ENCODE measurements at places on chromosomes 5 and 9.

DNA sequence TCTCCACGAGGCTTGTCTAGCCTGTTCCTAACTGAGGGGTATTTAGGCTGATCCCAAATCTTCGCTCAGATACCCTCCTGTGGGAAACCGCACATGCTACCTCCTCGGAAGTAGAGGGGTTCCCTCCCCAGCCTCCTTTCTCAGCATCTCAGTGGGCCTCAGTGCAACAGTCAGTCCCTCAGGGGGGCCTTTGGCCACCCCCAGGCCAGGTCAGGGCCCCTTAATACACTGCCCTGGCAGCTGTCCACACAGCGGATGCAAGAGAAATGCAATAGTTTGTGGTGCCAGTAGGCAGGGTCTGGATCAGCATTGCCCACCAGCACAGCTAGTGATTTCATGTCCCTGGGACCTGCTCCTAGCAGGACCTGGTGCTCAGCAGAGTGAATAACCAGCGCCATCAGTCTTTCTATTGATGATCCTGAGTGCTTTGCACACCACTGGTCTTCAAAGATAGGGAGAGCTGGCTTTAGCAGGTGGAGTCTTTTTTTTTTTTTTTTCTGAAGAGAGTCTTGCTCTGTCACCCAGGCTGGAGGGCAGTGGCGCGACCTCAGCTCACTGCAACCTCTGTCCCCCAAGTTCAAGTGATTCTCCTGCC lies 7.5 kb downstream of the PLPP7 start:
- DNase-seq = no peak

DNA sequence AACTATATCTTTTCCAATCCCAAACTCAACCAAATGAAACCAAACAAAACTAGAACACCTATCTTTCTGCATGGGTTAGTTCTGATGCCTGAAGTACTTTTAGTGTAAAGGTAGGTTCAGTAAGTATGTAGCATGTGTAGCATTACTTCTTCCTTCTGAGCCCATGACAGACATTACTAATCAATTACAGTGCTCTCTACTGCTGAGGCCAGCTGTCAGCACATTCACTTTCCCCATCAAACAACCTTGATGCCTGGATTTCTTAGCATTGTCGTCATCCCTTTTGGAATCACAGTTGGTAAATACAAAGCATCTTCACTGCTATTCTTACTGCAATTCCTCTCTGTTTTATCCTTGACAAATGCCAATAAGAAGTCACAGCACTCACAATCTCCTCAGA lies 103.2 kb downstream of the PTTG1 start:
- DNase-seq = no peak

- no peak for DNase-seq
Measured at GRCh38 chr9:127263664-127264063, 910 bp upstream of the GARNL3 start.

DNA sequence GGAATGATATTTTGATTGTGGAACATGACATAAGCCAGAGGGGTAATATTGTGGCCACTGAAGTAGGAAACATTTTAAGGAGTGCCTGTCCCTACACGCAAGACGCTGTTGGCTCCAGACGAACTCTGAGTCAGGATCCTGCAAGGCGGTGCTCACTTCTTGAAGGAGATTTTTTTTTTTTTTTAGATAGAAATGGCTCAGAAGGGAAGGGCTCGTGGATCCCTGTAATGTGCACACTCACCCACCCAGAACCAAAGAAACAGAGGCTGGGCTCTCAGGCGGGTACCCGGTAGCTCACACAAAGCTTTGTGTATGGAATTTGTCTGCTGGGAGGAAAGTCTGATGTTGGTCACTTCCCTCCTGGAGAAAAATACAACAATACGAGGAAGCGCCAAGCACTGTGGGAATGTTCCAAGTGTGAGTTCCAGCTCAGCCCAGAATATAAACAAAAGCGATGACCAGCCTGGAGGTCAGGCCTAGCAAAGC lies 25.7 kb downstream of the RAPGEF1 start:
- no peak for DNase-seq

- DNase-seq = no peak
Measured at GRCh38 chr9:111350556-111350955, 20.5 kb upstream of the OR2K2 start.

DNA sequence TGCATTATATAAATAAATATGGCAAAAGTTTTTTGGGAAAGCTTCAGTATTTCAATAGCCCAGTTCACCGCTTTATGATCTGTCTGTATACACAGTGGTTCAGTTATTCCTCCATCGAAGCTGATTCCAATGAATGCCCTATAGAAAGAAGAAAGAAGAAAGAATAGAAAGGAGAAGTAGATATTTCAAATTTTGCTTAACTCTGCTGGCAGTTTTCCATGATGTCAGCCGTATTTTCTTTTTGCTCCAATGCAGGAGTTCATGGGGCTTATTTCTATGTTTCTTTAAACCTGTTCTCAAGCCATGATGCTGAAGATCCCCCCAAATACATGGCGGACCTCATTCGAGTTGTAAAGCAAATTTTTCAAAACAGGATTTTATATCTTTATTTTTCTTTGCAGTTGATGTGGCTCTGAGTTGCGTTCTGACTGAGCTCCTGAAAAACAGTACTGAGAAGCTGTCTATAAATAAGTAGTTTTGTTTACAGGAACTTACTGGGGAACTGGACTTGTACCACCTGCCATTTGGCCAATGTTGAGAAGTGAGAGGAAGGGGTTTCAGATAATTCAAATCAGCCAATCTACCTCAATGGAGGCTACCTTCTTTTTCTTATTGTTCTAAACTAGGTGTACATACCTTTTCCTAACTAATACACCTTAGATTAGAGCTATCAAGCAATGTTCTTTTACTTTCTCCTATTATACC lies 418.5 kb upstream of the MEF2C start:
- no peak for DNase-seq

DNA sequence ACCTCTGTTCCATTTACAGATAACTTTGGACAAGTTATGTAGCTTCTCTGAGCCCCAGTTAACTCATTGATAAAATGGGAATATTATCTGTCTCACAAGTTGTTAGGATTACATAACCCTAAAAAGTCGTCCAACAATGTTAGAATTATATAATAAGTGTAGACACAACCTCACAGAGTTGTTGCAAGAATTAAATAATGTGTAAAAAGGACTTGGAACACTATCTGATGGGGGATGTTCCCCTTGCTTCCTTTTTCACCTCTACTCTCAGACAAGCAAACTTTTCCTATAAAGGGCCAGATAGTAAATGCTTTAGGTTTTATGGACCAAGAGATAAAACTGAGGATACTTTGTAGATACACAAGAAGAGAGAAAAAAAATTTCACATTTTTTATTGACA lies 193.5 kb downstream of the GAPVD1 start:
- DNase-seq = no peak

GRCh38 chr9:93822229-93822628 lies 132.9 kb downstream of the BARX1 start:
- DNase-seq = no peak

- no peak for DNase-seq
Measured at GRCh38 chr5:68424799-68425537, 209.4 kb downstream of the PIK3R1 start.

GRCh38 chr5:141496038-141496437 lies 7.2 kb downstream of the PCDHGC5 start:
- no peak for DNase-seq

- DNase-seq = no peak
Measured at GRCh38 chr9:116187570-116188170, 34.1 kb downstream of the PAPPA start.

- DNase-seq = no peak
Measured at GRCh38 chr5:158165647-158166046, 306.7 kb upstream of the CLINT1 start.

GRCh38 chr5:150320044-150320613 lies 17.4 kb upstream of the ARSI start:
- DNase-seq = no peak

- DNase-seq = no peak
Measured at GRCh38 chr5:157085930-157086329, 22.9 kb downstream of the HAVCR2 start.

DNA sequence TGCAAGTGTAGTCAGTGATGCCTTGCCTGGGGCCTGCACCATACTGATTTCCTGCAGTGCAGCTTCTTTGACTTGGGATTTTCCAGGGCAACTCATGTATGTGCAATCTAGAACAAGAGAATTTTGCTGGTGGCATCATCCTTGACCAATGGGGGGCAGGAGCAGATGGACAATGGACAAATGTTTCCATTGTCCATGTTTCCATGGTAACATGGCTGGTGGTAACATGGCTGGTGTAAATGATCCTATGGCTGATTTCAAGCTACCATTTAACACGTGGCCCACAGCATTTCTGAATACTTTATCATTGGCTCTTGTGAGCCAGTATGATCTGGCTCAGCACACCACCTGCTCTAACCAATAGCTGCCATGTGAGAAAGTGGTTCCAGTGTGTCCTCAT lies 130.1 kb upstream of the OSMR start:
- no peak for DNase-seq

GRCh38 chr5:181164076-181164952 lies 16.9 kb downstream of the OR2V2 start:
- no peak for DNase-seq

GRCh38 chr5:66149950-66150349 lies 5.8 kb downstream of the SREK1 start:
- DNase-seq = no peak

DNA sequence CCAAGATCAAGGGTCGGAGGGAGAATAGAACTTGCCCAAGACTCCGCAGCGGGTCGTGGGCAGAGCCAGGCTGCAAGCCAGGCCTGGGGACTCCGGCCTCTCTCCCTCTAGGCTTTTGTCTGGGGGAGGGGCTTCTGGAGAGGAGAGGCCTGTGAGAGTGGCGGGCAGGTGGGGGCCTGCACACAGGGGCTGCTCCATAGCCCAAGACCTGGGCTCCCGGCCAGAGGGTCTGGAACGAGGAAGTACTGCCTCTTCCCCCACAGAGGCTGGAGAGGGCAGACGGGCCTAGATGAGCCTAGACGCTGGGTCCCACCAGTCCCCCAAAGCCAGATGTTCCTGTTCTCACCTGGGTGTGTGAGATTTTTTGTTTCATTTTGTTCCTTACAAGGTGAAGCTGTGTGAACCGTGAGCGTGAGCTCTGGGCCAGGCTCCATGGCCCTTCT lies 5.2 kb upstream of the ST6GALNAC6 start:
- no peak for DNase-seq

DNA sequence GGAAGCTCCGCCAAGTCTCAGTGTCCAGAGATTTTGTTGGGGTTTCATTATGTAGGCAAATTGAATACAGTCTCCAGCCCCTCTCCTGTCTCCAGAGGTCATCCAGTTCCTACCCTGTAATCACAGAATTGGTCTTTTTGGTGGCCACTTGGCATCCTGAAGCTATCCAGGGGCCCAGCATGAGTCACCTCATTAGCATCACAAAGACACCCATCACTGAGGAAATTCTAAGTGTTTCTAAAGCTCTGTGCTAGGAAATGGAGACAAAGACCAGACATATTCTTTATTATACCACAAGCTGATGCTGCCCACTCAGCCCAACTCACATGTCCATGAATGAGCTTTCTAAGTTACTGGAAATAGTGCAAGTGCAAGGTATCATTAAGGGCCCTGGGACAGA lies 229.9 kb downstream of the DOCK8 start:
- DNase-seq = no peak

GRCh38 chr5:2013301-2014057 lies 130.8 kb upstream of the IRX4 start:
- DNase-seq = no peak

DNA sequence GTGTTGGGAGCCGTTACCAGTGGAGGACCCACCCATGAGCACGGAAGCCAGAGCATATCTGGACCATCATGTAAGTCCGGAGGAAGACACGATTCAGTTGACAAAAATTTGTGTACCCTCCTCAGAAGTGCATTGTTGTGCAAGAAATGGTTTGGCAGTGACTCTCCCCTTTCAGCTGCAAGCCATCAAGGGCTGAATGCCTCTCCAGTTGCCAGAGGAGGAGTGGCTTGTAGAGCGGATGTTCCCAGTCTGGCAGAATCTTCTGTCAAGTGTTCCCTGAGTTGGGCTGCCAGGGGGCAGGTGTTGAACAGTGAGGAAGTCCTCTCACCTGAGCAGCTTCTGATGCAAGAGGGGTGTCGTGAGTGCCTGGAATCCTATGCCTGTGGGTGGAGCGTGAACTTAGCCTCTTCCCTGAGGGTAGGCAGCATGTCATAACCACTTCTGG lies 27.6 kb upstream of the CDKN2AIPNL start:
- DNase-seq = no peak

- DNase-seq = no peak
Measured at GRCh38 chr5:117776977-117777376, 1202.4 kb upstream of the SEMA6A start.

DNA sequence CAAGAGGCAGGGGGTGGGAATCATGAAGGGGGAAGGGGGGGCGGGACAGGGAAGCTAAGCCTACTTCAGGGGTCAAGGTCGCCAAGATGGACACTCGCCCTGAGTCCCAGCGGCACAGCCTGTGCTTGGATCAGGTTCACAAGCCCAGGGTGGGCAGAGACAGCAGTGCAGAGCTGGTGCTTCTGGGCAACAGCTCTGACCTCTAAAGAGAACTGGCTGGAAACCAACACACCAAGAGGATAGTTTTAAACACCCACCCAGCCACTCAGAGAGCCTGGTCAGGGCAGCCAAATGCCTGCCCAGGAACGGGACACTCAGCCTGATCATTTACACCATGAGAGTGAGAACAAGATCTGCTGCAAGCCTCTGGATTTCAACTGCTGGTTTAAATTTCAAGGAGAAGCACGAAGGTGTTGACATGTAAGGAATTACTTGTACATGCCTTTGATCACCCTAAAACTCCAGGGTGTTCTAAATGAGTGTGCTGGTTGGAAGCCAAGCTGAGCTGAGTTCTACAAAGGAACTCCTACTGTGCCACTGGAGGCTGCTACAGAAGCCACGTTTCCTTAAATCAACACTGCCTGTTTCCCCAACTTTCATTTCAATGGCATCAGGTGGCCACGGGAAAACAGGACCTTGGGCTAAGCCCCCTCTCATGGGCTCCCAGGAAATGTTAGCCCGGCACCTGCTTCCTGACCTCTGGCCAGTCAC lies 91.5 kb downstream of the TTLL11 start:
- no peak for DNase-seq

GRCh38 chr5:142688281-142688989 lies 2.5 kb upstream of the FGF1 start:
- DNase-seq = no peak

GRCh38 chr5:160029004-160029403 lies 20.1 kb downstream of the TTC1 start:
- DNase-seq = no peak

GRCh38 chr9:122394265-122395125 lies 23.7 kb downstream of the PTGS1 start:
- no peak for DNase-seq

Data from stimulated activated CD8-positive, alpha-beta memory T cell treated with anti-CD3 and anti-CD28 coated beads, Interleukin-12 subunit alpha, Interleukin-12 subunit beta, amount 100 ng/mL, for 1 hour (primary cell).